Pancreas (tissue), 10 donors: ENCODE measurements at places on chromosomes 5 and 9.
A peak's percentile ranks its signal among the peaks of the same experiment; 100 is the strongest.

DNA sequence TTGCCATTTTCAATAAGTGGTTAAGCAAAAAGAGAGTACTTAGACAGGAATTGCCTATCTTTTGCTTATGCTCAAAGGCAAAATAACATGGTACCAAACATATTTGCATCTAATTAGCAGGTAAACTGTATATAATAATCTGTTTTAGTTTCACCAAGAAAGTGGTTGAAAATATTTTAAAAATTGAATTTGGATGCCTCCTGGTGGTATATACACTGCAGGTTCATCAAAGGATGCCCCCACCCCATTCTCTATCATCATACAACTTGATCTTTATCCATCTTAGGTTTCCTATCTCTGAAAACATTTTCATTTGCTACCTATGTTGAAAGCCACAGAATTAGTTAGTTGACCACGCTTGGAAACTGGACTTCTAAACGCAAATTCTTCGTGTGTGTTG lies 47.0 kb upstream of the MROH2B start:
- no peak for DNase-seq

GRCh38 chr9:126329476-126330275 lies 3.0 kb downstream of the MVB12B start:
- DNase-seq: no peak

GRCh38 chr5:136424835-136425584 lies 59.7 kb upstream of the TRPC7 start:
- DNase-seq: peak; percentile 81

- DNase-seq: no peak
Measured at GRCh38 chr9:116736399-116737151, 49.5 kb downstream of the TRIM32 start.

DNA sequence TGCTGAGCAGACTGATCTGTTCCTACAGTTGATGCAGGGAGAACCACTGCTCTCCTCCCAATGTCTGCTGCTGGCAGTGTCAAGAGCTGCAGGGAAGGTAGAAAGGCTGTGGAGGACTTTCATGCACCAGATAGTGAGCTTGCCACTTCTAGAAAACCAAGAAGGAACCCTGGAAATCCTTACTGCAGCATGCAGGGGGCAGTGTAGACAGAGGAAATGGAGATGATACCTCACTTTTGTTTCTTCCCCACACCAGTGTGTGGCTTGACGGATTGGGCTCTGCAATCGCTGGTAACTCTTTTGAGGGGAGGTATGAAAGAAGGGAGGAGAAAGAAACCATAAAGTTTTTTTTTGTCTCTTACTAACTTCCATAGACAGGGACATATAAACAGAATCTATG lies 480.7 kb downstream of the DMAC1 start:
- DNase-seq: no peak

- no peak for DNase-seq
Measured at GRCh38 chr9:106092083-106092482, 397.7 kb downstream of the TMEM38B start.

GRCh38 chr5:159241946-159242552 lies 21.0 kb upstream of the UBLCP1 start:
- DNase-seq: no peak
